ENCODE measurements at places on chromosomes 2 and 18. TPM values are rescaled to one million over a fixed set of nuclear protein-coding genes. Genes with fewer than 3 reads are reported as not detected.

DNA sequence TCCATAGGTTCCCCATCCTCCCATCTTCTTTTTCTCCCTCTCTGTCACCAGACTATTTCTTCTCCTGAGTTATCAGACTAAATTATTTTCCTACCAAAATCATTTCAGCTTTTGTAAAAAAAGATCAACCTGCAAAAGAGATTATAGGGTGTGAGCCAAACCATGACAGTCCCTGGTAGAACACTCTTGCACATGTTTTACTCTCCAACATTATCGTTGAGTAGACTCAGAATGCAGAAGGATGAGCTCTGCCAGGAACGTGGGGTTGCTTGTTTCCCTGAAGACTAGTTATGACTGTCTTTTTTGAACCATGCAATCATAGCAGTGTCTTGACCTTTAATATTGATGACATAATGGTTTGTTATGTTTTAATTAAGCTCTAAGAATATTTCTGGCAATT lies 360.1 kb upstream of the VWC2L start:
- DNase-seq: no peak

- DNase-seq: peak; percentile 14
These were observed 1233.6 kb upstream of the TMEFF2 start for GRCh38 chr2:193428336-193428818.

DNA sequence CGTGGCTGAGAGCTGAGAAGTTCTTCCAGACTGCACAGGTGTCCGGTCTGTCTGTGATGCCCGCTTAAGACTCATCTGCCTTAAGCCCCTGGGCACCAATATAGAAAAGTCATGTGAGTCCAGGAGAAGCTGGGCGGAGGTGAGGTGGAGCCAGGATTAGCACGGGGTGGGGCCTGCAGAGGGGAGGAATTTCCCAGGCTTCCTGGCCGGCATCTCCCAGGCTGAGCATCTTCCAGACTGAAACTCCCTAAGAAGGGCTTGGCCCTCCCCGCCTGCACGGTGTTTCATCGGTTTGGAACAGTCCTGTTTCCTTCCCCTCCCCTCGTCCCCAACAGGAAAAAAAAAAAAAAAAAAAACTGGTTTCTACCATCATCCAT lies 270.3 kb downstream of the ATAD2B start:
- DNase-seq: no peak

DNA sequence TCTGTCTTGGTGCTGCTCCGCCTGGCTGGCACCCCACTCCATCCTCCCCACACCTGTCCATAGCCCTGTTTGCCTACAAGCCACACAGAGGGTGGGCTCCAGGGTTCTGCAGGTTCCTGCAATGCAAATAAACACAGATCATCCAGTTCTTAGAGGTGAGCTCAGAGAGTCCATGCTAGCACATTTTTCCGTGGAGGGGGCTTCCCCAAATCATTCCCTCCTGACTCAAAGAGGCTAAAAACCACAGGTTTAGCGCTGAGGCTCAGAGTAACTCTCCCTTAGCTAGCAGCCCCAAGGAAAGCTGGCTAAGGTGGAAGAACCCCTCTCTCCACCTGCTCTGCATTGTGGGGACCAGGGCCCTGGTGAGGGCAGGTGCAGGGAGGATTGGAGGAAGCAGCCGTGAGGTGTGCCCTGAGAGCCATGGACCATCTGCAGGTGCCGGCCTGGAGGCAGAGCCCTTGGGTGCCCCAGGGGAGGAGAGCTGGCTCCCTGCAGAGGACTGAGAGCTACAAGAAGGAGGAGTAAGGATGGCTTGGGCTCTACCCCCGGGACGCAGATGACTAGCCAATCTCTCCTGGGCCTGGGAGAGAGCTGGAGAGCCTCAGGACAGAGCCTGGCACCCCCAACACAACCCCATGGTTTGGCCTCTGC lies 23.8 kb upstream of the TEX44 start:
- DNase-seq: no peak

TBR1 gene
- total RNA-seq: under 0.01 TPM

DNA sequence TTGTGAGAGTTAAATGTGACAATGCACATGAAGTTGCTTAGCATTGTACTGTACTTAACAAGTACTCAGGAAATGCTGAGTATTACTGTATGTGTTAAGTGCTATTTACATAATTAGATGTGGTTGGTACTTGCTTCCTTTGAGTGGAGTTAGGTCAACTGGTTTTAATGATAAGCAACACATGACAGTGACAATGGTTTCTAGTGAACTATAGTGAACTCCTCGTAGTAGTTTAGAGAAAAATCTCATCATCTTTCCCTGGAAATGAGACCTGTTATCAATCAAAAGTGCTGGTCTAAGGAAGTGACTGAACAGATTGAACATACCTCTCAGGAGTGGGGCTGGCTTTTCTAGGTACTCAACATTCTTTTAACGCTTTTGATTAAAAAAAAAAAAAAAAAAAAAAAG lies 29.2 kb upstream of the ZDBF2 start:
- DNase-seq: no peak

SUCLG1 gene
- total RNA-seq: 70.1 TPM

CDK15 gene
- total RNA-seq: 0.55 TPM

DNA sequence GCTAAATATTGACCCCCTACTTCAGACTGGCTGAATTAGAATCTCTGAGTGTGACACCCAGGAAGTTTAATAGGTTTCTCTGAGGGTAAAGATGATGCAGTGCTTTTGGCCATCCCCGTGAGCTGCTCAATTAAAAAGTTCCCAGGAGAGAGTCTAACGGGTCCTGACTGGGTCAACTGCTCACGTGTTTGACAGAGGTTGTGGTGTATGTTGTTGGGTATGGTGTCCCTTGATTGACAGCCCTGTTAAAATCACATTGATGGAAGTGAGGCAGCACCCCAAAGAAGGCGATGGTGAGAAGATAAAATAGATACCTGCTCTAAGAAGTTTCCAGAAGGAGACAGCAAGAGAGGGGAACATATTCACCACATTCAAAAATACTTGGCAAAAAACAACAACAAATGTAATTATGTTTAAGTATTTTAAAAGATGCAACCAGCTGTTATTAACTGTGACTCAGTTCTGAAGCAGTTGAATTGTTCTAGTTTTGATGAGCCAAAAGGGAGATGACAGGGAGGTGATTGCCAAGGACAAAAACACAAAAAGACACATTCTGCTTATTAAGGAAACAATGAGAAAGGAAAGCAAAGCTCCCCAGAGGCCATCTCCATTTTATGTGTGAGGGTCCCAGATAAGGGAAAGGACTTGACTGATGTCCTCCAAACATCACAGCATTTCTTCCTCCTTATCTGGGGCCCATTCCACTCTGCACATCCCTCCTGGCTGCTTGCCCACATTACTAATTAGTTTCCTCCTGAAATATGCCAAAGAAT lies 11.5 kb upstream of the GMCL1 start:
- no peak for DNase-seq

DNA sequence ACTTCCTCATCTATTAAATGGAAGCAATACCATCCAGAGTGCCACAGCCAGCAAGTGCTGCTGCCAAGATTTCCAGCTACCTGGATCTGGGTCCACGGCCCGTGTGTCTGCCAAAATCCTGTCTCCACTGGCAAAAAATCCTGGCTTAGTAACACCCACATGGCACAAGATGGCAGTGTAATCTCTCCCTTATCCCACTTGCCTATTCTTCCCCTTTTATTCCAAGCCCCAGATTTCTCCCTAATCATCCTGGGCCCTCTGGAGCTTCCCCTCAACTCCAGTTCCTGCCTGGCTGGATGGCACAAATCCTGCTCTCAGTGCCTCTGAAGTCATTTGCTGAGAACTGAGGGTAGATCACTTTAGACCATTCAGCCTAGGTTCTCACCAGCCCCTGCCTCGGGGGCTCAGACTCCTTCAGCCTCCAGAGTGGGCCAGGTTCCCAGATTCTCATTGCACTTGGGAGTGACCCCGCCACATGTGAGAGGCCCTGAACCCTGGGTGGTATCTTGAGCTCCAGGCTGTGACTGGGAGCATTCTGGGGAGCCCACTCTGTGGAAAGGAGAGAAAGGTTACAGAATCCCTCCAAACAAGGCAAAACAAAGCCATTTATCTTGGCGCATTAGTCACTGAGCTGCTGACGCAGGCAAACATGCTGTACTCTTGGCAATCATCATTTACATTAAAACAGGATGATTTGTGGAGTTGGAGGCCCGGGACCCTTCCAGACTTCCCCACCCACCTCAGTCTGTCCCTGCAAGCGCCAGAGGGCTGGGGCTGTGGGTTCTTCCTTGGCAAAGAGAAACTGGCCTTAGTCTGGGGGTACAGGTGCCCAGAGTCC lies 325.8 kb downstream of the DYSF start:
- no peak for DNase-seq

DNA sequence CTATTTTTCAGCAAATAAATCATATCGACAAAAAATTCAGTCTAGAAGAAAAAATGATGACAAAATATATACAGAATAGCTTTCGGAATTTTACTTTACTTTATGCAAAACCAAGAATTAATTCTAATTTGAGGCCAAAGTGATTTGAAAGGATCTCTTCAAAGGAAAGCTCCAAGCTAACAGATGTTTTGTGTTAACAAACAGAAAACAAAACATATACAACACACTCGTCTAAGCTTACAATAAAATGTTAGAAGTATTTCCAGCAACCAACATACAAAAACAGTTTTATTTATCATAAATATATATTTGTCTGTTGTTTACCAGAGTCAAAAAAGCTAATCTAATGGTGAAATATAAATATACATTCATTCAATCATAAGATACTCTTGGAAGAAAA lies 118.1 kb upstream of the CHRNA1 start:
- no peak for DNase-seq

TEX44 gene
- not detected for total RNA-seq

ATP5MC3 gene
- total RNA-seq: 142 TPM

DNA sequence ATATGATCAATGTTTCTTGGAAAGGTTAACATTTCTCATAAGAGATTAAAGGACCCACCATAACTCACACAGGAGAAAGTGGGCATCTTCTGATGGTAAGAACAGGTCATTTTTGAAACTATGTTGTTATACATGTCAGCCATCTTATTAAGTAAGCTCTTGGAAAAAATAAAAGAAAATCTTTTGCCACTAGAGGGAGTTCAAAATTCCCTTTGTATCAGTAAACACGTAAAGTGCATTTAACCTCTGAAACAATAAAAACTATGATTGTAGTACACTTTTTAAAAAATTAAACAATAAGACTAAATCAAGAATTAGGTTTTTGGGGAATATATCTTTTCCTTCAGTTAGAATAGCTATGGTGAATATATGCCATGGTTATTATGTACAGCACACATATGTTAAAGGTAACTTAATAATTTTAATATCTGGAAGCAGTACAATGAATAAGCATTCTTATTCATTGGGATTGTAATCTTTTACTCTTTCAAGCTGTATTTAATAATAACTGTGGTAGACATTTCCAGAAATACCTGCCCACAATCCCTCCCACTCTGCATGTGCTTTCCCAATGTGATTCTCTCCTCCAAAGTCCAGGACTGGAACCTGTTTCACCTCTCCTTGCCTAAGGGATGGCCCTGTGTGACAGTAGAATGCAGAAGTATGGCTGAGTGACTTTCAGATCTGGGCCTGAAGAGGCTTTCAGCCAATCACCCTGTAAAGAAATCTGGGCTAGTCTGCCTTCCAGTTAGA lies 64.2 kb downstream of the RBMS1 start:
- peak; percentile 78 for DNase-seq

THAP4 gene
- total RNA-seq: 35.1 TPM

- peak; percentile 4 for DNase-seq
These were observed 25.5 kb downstream of the DPYSL5 start for GRCh38 chr2:26873286-26873983.

RETSAT gene
- total RNA-seq: 91.5 TPM

GRCh38 chr2:165273176-165273575 lies 34.0 kb downstream of the SCN2A start:
- no peak for DNase-seq

SPATA3 gene
- not detected for total RNA-seq

MEIS1 gene
- total RNA-seq: 1.8 TPM

- no peak for DNase-seq
These were observed 123.2 kb downstream of the DYSF start for GRCh38 chr2:71576541-71576940.

DNA sequence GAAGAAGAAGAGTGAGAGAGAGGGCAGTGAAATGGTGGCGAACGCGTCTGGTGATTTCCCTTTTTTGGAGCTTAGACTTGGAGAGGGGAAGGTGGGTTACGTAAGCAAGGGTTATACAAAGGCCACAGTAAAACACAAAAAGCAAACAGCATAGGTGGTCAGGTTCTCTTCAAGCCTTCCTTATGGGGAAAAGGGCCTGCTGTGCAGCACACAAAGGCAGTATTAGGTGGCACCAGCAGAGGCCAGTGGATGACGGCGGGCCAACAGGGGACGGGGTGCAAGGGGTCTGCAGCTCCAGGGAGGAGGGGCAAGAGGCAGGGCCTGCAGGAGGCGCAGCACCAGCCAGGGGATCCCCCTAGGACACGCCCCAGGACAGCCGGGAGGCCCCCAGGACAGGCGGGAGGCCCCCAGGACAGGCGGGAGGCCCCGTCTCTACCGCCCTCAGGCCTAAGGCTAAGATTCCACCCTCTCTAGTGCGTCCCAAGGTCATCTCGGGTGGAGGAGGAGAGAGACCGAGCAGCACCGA lies 32.6 kb upstream of the NPC1 start:
- DNase-seq: peak; percentile 74

DNA sequence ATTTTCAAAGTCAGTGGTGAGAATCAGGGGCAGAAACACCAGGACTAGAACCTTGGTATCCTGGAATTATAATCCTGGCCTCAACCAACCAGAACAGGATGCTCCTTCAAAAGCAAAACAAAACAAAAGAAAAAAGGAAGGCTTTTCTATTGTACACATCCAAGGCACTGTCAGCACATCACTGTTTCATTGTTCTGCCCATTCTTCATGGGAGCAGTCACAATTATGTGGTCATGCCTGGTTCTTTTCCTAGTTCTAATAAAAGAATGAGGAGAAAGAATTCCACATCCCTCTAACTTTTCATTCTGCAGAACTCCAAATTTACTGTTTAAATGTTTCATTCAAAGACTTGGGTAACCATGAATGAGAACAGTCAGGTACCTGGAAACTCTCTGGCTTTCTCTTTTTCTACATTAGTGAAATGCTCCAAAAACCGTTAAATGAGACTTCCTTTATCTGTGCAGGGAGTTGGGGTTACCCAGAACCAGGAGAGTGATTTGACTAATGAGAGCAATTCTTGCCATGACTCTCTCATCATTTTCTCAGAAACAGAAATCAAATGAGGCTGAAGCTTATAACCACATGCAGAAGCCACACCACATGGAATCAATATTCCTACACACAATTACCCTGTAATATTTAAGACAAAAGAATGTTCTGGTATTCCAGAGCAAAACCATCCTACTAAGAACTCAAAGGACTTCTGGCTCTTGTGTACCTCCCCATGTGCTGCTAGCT lies 110.9 kb upstream of the CCDC150 start:
- DNase-seq: no peak

- DNase-seq: no peak
These were observed 124.8 kb upstream of the SIX2 start for GRCh38 chr2:45134014-45134413.

GRCh38 chr2:63058144-63058920 lies 7.7 kb downstream of the OTX1 start:
- DNase-seq: no peak

ACOXL gene
- not detected for total RNA-seq
